ENCODE measurements at places on chromosomes 16 and 17.

DNA sequence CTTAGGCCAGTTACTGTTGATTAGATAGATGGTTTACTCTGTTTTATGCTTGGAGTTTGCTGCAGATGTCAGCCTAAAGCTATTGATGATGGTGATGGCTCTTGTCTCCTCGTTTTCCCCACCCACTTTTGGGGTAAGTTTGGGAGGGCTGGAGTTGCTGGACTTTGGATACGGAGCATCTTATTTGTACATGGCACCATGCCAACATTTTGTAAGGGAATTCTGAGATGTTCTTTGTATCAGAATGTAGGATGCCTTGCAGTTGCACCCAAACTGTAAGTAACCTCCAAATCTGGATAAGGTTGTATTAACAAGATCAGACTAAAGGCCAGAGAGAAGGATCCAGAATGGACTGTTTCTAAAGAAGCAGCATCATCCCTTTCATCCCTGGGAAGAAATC is 551.9 kb upstream of the ZFHX3 start:
- DNase-seq: no peak

DNA sequence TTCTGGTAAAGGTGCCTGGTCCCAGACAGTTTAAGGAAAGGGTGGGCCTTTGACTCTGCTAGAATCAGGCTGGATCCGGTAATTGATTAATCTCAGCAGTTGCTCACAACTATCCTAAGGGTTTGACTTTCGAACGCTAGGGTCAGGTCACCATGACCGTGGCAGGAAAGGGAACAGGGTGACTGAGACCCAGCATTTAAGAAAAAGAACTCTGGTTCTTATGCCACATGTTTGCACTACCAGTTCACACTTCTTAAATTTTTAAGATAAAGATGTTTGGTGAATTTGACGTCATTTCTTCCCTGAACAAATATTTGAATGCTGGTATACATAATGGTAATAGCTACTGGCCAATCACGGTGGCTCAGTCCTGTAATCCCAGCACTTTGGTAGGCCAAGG is 52.2 kb downstream of the TEX14 start:
- DNase-seq: no peak

DNA sequence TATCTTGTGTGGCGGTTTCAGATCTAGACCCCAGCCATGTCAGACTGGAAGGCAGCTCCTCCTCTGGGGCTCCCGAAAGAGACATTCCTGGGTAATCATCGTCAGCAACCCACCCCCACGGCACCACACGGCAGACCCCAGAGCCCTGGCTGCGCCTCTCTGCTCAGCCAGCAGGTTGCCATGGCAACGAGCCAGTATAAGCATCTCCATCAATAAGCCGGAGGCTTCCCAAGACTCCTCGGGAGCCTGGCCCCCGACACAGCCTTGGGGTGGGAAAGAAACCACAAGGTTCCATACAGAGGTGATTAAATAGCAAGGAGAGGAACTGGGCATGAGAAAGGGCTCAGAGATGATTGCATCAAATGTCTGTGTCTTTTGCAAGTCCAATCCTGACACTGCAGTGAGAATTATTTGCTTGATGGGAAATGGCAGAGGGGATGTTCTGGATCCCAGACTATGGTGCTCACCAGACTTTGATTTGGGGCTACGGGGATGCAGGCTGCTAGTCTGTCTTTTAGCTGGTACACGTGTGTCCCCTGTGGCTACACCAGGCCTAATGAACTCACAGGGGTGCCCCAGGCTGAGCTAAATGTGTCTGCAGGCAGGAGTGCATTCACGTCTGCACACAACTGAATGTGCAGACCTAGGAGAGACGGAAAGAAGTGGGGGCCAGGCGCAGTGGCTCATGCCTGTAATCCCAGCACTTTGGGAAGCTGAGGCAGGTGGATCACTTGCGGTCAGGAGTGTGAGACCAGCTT is 320.5 kb upstream of the TNRC6C start:
- DNase-seq: no peak

DNA sequence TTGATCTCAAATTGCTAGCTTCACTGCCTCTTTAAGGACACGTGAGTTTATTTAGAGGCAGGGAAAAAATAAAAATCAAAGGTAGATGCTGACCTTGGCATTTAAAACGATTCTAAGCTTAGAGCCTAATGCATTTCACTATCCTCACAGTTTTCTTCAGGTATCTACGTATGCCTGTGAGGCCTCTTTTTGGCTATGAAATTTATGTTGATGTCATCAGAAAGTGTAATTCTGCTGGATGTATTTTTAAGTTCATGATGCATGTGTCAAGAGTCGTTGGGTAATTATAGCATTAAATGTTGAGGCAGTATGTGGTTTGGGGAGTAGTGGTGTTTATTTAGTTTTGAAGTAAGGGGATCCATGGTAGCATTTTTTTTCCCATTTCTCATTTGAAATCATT is 4.2 kb upstream of the KRTAP3-2 start:
- no peak for DNase-seq

DNA sequence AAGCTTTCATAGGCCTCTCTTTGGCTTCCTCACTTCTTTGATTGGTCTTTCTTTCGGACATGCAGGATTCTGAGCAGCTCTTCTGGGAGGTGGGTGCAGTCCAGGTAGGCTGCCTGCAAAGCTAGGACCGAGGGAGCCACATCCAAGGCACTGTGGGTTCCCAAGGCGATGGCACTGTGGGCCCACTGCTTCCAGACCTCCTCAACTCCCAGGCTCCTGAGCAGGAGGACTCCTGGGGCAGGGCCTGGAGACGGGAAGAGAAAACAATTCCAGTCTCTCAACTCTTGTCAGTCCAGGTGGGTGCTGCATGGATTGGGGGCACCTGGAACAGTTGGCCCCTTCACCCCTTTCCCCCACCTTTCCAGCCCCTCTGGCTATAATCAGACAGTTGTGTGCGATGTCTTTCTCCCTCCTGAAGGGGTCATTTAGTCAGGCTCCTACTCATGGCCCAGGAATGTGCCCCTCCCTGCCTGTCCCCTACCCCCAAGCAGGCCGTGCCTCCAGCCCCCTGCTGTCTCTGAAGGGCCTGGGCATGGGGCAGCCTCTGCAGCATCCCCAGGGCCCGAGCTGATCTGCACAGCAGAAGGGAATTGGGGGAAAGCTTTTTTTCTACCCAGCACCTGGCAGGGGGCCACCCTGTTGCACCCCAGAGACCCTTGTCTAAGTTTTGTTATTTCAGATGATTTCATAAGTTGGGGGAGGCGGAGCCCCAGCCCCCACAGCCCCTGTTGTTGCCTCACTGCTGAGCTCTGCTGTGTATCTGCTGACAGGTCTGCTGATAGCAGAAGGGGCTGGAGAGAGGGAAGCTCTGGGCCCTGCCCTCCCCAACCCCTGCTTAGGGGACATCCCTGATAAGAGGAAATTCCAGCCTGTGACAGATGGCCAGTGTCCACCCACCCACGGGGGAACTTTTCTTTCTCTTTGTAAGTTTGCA is 330.3 kb downstream of the SEC14L1 start:
- no peak for DNase-seq

GRCh38 chr16:4675864-4676786 is 17.2 kb upstream of the NUDT16L1 start:
- DNase-seq: no peak

GRCh38 chr16:11799509-11800381 is 2.7 kb upstream of the ZC3H7A start:
- no peak for DNase-seq
